ENCODE measurements at places on chromosomes 12 and 14.

GRCh38 chr12:98224584-98225221 lies 290.7 kb upstream of the TMPO start:
- DNase-seq = no peak

- no peak for DNase-seq
Observed at GRCh38 chr12:15522574-15523187, 200.4 kb downstream of the PTPRO start.

DNA sequence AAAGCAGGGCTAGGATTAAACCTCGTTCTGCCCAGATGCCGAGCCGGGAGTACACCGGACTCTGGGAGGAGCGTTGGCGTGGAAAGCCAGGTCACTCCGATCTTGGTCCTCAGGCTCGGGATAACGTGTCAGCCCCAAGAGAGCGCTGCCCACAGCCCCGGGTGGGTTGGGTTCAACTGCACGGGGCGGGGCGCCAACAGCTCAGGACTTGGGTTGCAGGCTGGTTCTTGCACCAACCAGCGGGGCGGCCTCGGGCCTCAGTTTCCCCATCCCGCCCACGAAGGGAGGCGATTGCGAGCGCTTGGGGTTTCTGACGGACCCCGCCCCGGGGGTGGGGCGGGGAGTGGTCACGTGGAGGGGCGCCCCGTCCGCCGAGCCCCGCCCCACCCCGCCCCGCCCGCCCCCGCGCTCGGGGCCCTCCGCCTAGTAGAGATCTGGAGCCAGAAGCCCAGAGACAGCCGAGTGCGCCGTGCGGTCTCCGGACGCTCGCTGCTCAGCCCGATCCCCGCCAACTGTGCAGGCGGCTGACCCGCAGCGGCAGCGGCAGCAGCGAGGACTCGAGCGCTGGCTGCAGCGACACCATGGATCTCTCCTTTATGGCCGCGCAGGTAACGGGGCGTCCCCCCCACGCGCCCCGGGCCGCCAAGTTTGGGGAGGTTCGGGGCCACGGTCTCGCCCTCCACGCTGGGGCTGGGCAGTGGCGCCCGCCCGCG lies at the start of gene C14orf132:
Gene C14orf132, plus strand, starts transcription at position 443 of the 713 bp plus-strand sequence. Its CDS starts 139 bp downstream, at position 582.
- DNase-seq = peak; percentile 45

- no peak for DNase-seq
Observed at GRCh38 chr14:104999361-104999760, 13.8 kb downstream of the CLBA1 start.

DNA sequence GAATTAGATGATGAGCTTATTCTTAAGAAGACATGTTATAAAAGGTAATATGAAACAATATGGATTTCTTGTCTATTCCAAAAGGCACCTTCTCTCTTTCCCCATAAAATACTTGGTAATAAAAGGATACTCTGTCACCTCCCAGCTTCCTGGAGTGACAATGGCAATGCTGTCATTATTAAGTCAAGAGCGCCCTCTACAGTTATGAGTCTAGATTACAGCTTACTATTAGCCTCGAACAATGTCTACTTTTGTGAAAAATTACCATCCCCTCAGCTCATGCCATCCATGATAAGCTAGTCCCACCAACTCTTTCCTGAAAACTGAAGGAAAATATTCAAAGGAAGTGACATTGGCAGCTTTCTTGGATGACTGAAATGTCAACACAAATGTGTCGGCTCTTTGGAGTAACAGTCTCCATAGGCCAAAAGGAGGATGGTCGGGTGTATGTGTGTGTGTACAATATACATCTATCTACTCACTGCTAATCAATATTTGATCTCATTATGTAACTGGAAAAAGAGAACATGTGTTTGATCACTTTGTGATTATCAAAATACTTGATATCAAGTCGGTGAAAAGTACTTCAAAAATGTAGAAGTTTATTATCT lies 48.7 kb upstream of the CDKN3 start:
- peak; percentile 13 for DNase-seq

DNA sequence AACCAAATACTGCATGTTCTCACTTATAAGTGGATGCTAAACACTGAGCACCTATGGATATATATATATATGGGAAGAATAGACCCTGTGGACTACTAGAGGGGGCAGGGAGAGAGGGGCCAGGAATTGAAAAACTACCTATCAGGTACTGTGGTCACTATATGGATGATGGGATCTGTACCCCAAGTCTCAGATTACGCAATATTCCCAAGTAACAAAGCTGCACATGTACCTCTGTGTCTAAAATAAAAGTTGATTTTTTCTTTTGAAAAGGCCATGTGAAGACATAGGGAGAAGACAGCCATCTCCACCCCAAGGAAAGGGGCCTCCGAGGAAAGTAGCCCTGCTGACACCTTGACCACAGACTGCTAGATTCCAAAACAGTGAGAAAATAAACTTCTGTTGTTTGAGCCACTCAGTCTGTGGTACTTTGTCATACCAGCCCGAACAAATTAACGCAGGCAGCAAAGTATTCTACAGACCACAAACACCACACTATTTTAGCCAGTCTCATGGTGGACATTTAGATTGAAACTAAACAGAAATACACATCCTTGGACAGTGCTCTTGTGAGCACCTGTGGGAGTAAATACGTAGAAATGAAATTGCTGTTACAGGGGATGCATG lies 197.1 kb downstream of the EFCAB11 start:
- DNase-seq = no peak

GRCh38 chr12:47901063-47901717 lies 3.6 kb downstream of the VDR start:
- no peak for DNase-seq

DNA sequence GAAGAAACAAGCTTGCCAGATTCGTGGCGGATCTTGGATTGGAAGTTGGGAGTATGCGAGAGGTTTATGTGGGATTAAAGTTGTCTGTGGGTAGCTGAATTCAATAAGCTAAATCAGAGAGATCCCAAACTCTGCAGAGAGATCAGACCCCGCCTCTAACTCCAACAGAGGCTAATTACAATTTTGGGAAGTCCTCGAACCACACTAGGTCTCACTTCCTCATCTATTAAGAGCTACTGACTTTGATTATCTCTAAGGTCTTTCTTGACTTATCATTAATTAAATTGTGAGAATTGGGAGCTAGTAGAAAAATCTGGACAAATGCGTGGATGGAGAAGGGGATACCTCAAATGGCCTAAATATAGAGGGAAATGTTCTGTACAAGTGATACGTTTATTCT lies 9.1 kb downstream of the NTF3 start:
- DNase-seq = no peak

DNA sequence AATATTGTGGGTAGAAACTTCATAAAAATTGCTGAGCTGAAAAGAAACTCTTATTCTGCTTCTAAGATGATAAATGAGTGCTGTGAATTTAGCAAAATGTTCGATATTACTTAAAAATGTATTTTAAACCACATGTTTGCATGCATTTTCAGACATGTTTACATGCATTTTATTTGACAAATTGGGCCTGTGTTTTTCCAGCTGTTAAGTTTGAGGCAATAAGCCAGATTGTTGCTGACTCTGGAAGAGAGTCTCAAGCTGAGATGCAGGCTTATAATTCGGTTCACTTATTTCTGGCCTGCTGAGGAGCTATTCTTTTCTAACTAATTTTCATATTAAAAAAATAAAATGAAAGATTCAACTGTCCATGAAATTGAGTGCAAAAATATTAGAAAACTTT lies 110.1 kb downstream of the SYNE2 start:
- no peak for DNase-seq

- DNase-seq = no peak
Observed at GRCh38 chr12:96198965-96199364, 4.8 kb downstream of the ELK3 start.

DNA sequence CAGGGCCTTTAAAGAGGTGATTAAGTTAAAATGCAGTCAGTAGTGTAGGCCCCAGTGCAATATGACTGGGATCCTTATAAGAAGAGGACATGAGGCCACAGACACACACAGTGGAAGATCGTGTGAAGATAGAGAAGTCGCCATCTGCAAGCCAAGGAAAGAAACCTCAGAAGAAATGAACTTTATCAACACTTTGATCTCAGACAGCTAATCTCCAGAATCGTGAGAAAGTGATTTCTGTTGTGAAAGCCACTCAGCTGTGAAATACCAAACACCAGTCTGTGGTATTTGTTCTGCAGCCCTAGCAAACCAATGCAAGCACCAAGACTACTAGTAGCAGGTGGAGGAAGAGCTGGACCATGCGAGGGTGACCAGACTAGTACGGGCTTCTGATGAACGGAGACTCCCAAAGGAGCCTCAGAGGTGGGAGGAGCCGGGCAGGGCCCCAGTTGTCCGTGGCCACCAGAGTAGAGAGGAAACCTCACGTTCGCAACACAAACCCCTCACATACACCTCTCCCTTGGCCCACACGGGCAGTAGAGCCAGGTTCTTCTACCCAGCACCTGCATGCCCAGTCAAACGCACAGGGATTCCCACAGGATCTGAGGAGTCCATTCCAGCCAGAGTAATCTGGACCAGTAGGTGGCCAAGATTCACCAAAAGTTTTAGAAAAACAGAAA lies 243.0 kb downstream of the TTC8 start:
- no peak for DNase-seq

- no peak for DNase-seq
Observed at GRCh38 chr14:57560681-57561080, 67.0 kb upstream of the CCDC198 start.

DNA sequence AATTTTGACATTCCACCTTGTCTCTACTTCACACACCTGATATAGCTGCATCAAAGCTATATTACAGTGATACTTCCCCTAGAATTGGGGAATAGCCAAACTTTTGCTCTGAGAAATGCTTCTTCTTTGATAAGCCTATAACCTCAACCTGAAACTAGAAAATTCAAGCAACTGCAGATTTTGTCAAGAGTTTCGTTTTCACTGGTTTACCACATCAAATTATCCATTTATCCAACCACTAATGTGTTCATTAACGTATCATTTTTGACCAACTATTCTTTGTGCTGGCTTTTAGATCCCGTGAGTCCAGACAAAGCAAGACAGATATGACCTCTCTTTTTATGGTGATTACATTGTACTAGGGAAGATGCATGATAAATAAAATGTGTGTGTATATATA lies 13.5 kb upstream of the TAS2R46 start:
- DNase-seq = no peak
